ENCODE measurements at places on chromosomes 6 and 20.

GRCh38 chr20:51938559-51939258, 136.4 kb upstream of the SALL4 start:
- DNase-seq: no peak

- DNase-seq: no peak
These were observed 29.3 kb upstream of the OVOL2 start for GRCh38 chr20:18087054-18087453.

DNA sequence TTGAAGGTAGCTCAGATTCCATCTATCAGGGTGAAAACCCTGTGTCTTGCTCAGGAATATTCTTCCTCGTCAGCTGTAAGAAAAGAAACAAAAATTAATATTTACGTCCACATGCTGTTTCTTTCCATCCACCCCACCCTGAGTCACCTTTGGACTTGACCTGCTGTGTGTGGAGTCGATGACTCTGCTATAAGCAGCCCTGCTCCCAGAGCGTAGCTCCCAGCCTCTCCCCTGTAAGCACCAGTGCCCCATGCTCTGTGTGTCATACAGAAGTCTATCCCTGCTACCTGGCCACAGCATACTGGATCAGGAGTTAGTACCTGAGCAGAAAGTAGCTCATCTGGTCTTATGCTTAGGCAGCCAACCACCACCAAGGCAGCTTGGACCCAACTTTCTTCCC, 223.6 kb downstream of the SOD2 start:
- no peak for DNase-seq

- no peak for DNase-seq
These were observed 108.6 kb upstream of the TIAM2 start for GRCh38 chr6:154886471-154886870.

- DNase-seq: no peak
These were observed 343.9 kb downstream of the SOX4 start for GRCh38 chr6:21937466-21937865.

GRCh38 chr6:48032151-48032550, 78.8 kb downstream of the PTCHD4 start:
- no peak for DNase-seq

GRCh38 chr20:52252664-52253063, 61.1 kb upstream of the ZFP64 start:
- DNase-seq: no peak

DNA sequence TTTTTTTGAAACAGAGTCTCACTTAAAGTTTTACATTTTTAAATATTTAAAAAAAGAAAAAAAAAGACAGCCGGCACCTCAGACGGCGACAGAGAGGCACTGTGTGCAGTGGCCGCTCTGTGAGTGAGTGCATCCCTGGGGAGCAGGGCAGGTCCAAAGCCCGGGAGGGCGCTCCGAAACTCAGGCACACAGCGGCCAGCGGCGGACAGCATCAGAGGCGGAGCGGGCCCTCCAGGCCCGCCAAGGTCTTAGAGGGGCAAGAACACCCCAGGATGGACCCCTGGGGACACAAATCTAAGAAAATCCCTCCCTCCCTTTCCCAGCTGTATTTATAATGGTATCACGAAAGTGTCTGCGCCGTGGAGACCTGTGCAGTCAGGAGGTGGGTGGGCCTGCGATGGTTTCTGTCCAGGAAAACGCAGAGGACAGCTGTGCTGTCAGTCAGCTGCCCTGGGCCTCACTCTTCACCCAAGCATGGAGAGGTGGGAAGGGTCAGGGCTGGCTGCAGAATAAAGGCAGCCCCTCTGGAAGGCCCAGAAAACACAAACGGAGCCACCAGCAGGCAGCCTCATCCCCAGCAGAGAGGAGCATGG, 43.8 kb downstream of the TAF4 start:
- no peak for DNase-seq

DNA sequence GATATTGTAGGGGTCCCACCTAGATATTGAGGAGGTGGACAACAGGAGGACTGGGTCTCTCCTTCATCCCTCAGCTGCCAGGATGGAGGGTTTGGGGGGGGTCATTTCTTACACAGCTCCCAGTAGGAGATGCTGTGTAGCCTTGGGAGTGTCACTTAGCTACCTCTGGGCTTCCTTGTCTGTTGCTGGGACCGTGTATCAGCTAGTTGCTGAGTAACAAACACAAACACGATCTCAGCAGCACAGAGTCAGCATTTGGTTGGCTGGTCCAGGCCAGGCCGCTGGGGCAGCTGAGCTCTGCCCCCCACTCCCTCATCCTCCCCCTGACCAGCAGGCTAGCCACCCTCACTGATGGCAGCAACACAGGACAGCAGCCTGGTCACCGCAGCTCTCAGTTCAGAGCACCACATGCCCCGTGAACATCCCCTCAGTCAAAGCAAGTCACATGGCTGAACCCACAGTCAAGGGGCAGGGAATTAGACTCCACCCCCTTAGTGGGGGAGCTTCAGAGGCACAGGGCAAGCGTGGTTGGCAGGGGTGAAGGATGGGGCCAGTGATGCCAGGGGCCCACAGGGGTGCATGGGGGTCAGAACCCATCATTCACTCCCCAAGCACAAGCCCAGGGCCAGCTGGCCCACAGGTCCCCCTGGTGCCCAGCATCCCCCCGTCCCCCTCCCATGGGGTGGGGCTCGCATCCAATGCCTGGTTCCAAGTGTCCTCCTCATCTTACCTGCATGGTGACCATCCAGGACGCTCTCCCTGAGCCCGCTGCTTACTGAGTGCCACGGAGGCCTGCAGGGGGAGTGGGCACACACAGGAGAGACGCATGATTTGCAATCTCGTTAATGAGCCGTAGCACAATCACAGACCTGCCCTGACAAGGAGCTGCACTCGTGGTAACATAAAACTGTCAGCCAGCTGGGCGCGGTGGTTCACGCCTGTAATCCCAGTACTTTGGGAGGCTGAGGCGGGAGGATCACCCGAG, 112.4 kb downstream of the TAF4 start:
- DNase-seq: no peak

GRCh38 chr6:24504287-24504648, 9.5 kb downstream of the ALDH5A1 start:
- no peak for DNase-seq

- no peak for DNase-seq
These were observed 21.2 kb downstream of the TFAP2A start for GRCh38 chr6:10393544-10394225.

DNA sequence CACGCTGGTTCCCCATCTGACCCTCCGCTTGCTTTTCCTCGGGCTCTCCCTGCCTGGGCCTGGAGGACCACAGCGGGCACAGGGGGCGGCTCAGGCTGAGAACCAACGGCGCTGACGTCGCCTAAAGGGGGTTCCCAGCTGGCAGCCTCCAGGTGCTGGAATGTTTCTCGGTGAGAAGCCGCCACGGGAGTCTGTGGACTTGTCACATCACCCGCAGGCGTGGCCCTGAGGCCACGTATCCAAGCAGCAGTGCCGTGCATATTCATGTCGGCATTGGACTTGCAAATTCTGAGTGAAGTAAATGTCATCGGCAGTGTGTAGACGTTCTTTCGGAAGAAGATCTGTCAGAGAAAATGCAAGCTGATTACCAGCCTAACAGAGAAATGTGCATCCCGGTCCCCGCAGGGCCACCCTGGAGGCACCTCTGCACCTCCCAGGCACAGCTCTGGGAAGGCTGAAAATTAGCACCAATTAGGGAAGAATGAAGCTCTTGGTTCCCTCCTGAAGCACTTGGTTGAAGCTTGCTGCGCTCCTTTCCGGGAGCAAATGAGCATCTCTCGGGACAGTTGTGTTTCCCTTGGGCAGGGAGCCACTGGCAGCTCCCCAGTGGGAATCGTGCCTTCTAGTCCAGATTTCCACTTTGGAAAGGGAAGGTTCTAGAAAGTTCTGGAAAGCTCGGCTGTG, 24.3 kb downstream of the NTSR1 start:
- DNase-seq: no peak

DNA sequence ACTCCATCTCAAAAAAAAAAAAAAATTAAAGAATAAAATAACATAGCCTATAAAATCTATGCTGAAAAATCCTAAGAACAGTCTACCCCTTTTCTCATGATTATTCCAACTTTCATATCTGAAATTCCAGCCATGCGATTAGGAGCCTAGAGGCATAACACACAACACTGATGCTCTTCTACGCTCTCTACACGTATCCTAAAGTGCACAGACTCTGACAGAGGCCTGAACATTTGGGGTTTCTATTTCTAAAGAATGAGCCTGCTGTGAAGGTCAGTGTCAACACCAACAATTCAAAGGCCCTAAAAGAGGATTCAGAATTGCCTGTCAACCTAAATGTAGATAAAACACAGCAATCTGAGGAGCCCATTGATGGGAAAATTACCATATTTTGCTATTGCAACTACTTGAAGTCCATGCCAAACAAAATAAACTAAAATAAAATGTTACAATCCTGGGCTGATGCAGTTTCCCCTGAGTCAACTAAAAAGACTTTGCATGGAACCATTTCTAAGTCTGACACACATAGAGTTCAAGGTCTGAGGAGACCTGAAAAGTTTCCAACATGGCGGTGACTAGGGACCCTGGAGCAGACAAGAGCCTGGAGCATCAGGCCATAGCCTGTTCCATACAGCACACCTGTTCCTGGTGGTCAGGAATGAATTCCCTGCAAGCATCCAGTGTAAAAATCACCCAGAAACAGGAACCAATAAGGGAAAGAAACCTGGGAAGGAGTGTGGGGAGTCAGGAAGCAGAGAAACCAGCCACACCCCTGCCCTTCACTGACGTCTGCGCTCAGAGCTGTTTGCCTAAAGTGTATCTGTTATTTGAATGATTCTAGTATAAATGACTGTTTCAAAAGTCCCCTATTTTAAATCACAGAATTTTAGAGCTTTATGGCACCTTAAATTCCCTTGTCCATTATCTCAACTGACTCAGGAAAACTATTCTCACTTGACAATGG, 11.8 kb downstream of the NINL start:
- no peak for DNase-seq

- no peak for DNase-seq
These were observed 139.8 kb downstream of the ANKRD60 start for GRCh38 chr20:58088625-58089024.

- DNase-seq: no peak
These were observed 71.2 kb downstream of the PDE7B start for GRCh38 chr6:135922746-135923145.

Measured in activated CD4-positive, CD25-positive, alpha-beta regulatory T cell treated with anti-CD3 and anti-CD28 coated beads, Interleukin-2, amount 50 U/mL, for 16 hours (primary cell).